Prostate gland (tissue), 2 donors: ENCODE measurements at places on chromosomes 4 and X. TPM values are rescaled to one million over a fixed set of nuclear protein-coding genes. Genes with fewer than 3 reads are reported as not detected.

GRCh38 chrX:34197946-34198345, 65.8 kb upstream of the FAM47A start:
- no peak for DNase-seq

- no peak for DNase-seq
Observed at GRCh38 chr4:158958489-158959270, 144.2 kb upstream of the RAPGEF2 start.

GRCh38 chr4:180372691-180373090, 1870.5 kb upstream of the TENM3 start:
- DNase-seq: no peak

- no peak for DNase-seq
Observed at GRCh38 chrX:39974270-39974669, 123.5 kb downstream of the BCOR start.

The ADGRG4 gene
- total RNA-seq: not detected
